ENCODE measurements at places on chromosomes 2 and 18.

- no peak for DNase-seq
Observed at GRCh38 chr2:119520696-119521432, 3.4 kb downstream of the SCTR start.

DNA sequence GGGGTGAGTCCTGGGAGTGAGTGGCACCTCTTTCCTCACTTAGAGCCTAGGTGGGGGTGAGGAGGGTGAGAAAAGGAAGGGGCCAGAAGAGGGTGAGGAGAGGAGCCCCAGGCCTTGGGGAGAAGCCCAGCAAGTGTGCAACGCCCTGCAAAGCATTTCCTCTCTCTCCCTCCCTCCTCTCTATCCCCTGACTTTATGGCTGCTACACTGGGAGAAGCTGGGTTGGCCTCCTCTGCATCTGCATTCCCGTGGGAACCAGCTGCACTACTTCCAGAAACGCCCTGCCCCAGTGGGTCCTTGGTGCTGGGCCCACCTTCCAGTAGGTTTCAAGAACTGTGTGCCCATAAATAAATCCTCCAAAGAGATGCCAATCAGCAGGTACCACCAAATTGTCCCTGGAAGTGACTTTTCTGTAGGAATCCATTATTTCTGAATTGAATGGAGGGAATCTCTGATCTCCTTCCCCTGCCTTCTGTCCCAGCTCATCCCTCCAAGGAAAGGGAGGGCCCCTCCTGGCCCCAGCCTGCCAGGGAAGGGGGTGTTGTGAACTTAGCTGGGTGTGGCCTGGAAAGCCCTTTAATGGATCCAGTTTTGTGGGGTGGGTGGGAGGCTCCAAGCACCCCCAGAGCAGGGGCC lies 95.7 kb upstream of the BOD1L2 start:
- DNase-seq: no peak

DNA sequence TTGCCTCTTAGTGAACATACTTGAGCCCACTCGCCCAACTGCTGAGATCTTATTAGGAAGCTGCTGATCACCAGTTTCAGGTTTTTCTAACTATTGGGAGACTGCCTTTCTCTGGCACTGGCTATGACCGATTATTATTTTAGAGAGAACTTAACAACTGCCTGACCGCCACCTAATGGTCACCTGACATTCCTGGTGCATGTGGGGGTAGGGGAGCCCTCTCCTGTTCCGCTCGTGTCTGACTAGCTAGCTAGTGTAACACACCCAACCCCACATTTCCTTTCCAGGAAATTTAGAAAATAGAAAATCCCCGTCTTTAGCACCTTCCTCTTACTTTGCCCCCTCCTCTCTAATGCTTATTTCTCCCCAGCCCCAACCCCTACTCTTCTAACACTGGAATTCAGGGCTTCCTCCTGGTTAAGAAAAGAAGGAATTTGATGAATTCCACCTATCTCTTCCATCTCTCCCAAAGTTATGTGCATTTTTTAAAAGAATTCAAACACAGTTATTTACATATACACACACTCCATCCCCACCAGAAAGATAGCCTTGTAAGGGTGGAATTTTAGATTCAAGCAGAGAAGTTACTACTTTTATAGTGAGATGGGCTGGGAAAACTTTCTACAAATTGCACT lies 19.4 kb upstream of the DNER start:
- no peak for DNase-seq

DNA sequence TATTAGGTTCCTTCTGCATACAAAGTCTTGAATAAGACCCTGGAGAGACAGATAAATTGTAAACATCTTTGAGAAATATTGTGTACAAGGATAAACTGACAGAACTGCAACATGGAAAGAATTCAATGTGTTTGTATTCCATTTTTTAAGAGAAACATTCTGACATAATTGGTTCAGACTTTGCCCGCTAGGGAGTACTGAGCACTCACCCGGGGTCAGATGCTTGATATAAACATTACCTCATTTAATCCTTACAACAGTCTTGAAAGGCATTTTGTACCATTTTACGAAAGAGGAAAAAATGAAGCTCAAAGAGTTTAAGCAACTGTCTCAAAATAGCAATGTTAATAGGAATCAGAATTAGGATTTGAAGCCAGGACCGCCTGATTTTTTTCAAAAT lies 416.7 kb upstream of the CRIM1 start:
- no peak for DNase-seq

DNA sequence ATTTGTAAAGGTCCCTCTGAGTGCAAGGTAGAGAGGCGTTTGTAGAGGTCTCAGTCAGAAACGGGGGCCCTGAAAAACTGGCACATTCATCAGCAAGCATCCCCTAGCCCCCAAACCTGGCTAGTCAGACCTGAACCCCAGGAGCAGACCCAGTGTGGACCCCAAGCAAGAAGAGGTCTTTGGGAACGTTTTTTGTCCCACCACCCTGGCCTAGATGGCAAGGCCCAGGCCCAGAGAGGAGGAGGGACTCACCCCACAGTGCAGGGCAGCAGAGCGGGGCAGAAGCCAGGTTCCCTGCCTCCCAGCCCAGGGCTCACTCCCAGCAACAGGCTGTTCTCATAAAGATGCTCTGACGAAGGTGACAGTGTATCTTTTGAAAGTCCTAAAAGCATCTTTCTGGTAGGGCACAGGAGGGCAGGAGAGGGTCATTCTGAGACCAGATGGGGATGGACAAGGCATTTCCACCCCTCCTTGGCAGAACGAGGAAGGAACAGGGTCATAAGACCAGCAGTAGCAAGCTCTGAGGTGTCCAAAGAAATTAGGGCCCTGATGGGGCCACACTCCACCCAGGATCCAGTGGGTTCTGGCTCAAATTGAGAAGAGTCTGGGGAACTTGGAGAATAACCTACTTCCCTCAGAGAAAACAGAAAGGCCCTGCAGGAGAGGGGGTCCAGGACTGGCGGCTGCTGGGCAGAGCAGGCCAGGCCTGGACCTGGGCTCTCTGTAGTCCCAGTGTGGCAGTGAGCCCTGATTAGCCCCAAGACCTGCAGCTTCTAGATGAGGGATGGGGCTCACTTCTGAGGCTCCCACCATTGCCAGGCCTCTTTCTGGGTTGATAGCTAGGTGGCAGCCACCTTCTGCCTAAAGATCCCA lies 18.2 kb downstream of the ADRA2B start:
- DNase-seq: no peak

- DNase-seq: no peak
Observed at GRCh38 chr2:72990695-72991438, 73.5 kb downstream of the EMX1 start.

- no peak for DNase-seq
Observed at GRCh38 chr2:65501074-65501473, 68.7 kb upstream of the SPRED2 start.

DNA sequence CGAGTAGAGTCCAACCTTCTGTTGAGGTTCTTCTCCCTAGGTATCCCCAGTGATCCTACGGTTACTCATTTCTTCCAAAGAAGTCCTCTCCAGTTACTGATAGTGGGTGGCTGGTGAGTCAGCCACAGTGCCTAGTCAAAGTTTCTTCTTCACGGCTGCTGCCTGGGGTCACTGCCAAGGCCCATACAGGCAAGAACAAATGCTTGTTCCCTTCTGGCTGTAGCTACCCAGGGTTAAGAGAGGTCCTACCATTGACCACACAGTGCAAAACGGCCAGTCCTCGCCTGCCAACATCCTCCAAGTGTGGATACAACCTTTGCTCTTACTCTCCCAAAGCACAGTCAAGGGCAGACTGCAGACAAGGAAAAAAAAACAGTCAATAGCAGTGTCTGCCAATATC lies 2.9 kb upstream of the PTPN4 start:
- peak; percentile 87 for DNase-seq

DNA sequence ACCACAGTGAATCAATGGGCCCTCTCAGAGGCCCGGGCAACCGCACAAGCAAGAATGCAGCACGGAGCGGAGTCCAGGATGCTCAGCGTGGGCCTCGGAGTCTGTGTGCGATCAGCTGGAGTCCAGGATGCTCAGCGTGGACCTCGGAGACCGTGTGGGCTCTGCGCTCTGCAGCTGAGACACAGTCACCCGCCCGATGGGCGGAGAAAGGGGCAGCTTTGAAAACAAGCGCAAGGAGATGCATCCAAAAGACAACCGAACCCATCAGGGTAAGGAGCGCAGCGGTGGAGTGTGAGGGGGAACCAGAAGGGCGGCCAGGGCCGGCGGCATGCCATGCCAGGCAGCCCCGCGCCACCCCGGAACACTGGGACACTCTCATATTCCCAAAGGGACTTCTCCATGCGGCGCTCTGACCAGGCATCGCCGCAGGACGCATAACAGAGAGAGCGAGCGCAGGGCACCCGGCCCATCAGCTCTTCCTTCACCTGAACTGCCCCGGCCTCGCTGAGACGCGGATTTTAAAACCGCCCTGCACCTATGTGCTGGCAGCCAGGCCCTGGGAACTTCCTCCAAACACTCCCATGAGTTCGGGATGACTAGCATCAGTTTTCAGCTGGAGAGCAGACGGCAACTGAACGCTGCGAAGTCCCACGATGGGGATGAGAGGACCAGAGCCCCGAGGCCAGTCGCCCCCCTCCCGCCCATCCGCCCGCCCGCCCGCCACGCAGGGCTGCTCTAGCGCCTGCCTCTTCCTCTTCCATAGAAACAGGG lies 44.7 kb downstream of the MC5R start:
- DNase-seq: no peak

DNA sequence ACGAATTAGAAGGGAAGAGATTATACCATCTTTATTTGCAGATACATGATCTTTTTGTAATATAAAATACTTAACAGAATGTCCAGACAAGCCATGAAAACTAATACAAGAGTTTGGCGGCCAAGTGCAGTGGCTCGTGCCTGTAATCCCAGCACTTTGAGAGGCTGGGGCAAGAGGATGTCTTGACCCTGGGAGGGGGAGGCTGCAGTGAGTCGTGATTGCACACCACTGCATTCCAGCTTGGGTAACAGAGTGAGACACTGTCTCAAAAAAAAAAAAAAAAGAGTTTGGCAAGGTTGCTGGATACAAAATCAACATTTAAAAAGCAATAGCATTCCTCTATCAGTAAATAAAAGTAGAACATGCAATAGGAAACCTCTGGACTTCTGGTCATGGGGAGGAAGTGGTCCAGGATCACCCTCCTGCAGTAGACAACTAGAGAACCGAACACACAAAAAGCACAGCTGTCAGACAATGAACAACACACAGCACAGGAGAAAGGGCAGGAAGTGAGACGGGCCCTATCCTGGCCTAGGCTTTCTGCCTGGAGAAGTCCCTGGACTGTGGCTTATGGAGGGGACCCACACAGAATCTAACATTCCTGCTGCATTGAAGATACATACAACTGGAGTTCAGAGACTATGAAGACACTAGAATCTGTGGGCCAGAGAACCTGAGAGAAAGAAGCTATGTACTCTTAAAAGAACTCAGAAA lies 118.9 kb upstream of the ARL4C start:
- no peak for DNase-seq

DNA sequence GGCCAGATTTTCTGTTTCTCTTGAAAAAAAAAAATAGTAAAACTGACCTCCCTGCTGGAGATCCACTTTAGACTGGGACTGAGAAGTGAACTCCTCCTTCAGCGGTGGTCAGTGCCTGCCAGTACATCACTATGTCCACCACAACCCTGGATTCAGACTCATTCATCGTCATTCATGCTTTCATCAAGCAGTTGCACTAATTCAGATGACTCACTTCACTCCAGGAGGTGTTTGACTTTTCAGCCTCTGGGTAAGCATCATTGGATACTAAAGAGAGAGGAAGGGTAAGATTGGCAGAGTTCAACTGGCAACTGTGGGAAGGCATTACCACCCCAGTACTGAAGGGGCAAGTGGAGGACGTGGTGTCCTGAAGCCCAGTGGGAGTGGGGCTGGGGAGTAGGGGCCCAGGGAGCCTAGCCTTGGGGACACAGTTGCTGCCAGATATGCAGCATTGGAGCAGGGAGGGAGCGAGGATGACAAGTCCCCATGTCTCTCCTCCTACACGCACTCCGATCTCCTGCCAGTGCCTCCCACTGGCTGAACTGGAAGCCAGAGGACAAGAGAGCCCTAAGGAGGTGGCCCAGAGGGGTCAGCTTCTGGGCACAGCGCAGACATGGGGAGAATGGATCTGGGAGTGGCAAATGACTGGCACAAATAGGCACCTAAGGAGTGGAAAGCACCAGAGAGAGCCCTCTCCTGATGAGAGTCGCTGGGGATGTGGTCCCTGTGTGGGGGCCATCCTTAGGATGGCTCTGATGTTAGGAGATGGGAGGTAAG lies 111.1 kb downstream of the TGFA start:
- DNase-seq: no peak

- no peak for DNase-seq
Observed at GRCh38 chr2:116922414-116922813, 892.1 kb upstream of the DDX18 start.

DNA sequence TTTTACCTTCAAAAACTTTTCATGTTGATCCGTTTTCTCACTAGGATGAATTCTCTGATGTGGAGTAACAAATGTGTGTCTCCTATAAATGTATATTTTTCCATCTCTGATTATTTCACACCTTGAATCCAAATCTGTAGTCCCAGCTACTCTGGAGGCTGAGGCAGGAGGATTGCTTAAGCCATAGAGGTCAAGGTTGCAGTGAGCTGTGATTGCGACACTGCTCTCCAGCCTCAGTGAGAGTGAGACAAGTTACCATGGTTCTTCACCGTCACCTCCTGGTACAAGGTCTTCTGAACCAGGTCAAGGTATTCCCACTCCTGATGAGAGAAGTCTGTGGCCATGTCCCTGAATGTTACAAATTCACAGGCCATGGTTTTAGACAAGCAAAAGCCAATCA lies 15.1 kb downstream of the GMCL1 start:
- no peak for DNase-seq

DNA sequence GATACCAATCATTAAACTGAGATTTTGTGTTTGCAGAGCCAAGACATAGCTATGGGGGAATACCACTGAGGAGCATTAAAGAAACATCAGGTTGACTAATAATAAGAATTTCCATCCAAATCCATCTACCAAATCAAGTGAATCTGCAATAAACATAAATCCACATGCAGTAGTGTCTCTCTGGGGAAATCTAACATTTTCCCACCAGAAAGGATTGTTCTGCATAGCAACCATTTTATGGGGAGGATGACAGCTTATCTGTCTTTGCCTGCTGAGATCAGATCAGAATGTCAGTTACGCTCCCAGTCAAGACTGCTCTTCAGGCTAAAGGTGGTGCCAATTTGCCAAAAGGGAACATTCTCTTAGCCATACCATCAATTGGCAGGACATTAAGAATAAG lies 1098.9 kb upstream of the CHAC2 start:
- no peak for DNase-seq

DNA sequence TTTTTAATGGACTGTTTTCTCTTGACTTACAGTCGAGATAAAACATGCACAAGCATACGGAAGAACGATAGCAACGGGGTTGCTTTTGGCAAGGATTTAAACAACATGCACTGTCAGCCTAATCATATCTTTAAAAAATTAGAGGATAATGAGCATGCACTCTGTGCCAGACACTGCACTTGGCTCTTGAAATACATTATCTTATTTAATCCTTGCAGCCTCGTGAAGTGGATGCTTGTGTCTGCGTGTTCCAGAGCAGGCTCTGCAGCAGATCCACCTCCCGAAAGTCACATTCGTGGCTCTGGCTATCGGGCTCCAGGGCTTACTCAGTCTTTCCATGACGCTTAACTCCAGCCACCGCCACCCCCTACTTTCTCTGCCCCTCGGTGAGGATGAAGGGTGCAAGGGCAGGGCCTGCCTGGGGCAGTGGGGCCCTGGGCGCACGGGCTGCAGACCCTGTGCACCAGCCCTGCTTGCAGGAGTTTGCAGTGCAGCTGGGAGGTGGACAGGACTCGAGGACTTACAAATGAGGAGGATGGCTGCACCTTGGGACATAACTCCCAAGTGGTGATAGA lies 61.7 kb downstream of the ACKR3 start:
- DNase-seq: no peak
